Prostate gland (tissue), 2 donors: ENCODE measurements at places on chromosomes 2 and 18. TPM values are rescaled to one million over a fixed set of nuclear protein-coding genes. Genes with fewer than 3 reads are reported as not detected.

GRCh38 chr2:40130251-40130994, 321.5 kb downstream of the SLC8A1 start:
- no peak for DNase-seq

DNA sequence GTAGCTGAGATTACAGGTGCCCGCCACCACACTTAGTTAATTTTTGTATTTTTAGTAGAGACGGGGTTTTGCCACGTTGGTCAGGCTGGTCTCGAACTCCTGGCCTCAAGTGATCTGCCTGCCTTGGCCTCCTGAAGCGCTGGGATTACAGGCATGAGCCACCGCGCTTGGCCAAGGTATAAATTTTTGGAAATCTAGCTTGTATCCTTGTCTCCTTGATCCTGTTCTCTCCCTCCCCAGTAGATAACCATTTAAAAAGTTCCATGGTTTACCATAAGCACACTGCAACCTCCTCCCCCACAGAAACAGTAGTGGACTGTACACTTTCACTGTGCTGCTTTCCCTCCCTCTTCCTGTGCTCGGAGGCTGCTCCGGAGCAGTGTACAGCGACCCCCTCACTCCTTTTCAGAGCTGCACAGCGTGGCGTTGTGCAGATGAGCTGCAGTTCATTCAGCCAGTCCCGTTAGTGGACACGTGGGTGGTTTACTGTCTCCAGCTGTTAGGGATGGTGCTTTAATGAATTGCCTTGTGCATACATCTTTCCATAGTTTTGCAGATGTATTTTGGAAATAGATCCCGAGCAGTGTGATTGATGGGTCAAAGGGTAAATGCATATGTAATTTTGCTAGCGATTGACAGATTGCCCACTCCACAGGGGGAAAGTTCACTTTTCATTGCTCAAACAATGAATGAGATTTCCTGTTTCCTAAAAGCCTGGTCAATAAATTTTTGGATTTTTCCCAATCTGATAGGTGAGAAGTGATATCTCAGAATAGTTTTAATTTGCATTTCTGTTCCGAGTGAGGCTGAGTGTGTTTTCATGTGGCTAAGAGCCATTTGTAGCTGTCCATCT, 14.8 kb downstream of the ASB1 start:
- no peak for DNase-seq

DNA sequence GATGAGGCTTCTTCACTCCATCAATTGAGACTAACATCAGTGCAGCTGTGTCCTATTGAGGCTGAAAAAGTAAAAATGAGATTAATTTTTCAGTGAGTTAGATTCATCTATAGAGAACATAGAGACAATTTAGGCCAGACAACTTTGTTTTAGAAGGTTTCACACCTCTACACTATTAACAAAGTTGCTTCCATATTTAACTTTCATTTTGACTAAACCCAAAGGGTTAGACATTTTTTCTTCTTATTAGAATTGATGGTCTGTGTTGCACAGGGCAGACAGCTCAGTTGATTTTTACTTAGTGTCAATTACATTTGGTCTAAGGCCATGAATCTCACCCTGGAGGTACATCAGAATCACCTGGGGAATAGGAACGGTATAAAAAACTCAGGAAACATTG, 130.2 kb upstream of the NXPH2 start:
- DNase-seq: no peak

DNA sequence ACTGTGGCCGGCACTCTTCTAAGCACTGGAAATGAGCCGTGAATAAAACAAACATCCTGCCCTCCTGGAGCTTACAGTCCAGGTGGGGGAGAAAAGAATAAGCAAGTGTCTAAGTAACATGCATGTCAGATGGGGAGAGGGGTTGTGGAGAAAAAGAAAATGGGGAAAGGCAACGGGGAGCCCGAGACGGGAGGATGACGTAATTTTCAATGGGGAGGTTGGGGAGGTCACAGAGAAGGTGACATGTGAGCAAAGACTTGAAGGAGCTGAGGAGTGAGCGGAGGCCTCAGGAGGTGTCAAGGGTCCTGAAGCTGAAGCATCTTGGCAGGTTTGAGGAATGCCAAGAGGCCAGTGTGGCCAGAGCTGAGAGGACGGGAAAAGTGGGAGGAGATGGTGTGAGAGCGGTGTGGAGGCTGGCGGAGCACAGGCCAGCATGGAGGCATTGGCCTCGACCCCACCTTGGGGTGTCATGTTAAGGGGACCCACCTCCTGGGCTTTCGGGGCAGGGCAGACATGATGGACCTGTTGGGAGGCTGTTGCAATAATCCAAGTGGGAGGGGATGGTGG, 15.0 kb upstream of the NTSR2 start:
- no peak for DNase-seq

GRCh38 chr2:223591596-223591995, 10.6 kb downstream of the SCG2 start:
- DNase-seq: no peak

- DNase-seq: no peak
Measured at GRCh38 chr2:54233832-54234649, 22.0 kb downstream of the TSPYL6 start.

DNA sequence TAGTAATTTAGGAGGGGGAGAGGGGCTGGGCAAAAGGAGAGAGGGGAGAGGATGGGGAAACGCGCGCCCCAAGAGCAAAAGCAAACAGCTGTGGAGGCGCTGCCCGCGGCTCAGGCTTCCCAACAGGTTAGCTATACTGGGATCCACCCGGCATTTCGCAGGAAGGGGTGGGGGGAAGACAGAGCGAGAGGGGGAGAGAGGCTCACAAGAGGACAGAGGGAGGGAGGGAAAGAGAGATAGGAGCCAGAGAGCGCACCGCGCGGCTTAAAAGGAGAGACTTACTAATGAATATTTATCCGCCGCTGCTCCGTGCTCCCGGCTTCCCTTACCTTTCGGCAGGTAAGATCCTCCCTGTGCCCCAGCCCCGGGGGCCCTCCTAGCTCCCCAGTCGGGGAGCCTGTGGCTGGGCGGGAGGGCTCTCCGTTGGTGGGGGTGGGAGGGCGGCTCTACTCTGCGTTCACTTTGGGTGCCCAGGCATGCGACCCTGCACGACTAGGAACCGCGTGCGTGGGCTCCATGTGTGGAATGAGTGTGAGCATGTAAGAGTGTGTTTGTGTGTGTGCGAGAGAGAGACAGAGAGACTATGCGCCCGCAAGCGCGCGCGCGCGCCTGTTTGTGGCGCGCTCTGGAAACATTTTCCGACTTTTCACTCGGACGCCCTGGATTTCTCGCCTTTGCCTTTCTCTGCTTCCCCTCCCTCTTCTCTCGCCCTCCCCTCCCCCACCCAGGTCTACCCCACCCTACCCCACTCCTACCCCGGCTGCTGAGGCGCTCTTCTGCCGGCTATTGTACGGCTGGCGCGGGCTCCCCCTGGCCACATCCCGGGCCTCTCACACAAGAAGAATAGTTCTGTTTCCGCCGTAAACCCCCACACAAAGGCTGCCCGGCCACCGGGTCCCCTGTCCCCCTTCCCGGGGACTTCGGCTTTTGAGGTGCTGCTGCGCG, 7.2 kb upstream of the SIX3 start:
- no peak for DNase-seq

GRCh38 chr18:39770399-39770798, 2184.6 kb upstream of the PIK3C3 start:
- no peak for DNase-seq

DNA sequence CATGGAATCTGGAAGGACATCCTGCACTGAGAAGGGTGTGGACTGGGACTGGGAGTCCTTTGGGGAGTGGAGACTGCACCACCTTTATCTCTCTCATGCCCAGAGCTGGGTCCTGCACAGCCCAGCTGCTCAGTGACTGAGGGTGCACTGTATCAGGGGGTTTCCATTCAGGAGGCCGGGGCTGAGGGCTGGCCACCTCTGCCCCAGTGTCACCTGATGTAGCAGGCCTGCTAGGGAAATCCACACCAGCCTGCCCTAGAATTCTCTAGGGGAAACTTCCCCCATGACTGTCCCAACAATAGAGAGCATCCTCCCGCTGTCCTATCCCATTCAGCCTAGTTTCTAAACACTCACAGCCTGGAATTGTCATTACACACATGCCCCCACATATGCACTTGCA, 116.7 kb downstream of the CTIF start:
- DNase-seq: no peak

DNA sequence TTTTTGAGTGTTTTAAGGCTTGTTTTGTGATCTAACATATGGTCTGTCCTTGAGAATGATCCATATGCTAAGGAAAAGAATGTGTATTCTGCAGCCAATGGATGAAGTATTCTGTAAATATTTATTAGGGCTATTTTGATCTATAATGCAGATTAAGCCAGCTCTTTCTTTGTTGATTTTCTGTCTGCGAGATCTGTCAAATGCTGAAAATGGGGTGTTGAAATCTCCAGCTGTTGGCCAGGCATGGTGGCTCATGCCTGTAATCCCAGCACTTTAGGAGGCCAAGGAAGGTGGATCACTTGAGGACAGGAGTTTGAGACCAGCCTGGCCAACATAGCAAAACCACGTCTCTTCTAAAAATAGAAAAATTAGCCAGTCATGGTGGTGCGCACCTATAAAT, 132.7 kb downstream of the DIS3L2 start:
- no peak for DNase-seq

- no peak for DNase-seq
Measured at GRCh38 chr2:30949435-30949834, 142.2 kb upstream of the CAPN13 start.

- DNase-seq: no peak
Measured at GRCh38 chr2:159900343-159900742, 102.3 kb upstream of the CD302 start.

DNA sequence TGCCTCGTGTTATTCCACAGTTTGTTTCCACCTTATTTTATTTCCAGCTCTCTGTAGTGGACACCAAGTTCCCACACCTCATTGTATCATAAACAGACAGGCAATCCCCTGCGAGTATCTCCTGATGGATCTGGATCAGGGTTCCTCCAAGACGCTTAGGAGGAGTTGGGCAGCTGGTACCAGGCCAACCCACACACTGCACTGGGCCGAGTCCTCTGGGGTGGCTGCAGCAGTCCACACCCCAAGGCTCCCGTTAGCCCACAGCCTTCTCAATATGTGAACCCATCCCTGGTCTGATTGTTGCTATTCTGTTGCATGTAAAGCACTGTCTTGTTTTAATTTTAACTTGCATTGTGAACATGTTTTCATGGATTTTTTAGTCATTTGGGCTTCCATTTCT, 178.8 kb upstream of the RAB6C start:
- DNase-seq: no peak

- DNase-seq: no peak
Measured at GRCh38 chr18:79695269-79695668, 15.7 kb downstream of the CTDP1 start.

GRCh38 chr2:15677141-15677843, 85.6 kb downstream of the DDX1 start:
- no peak for DNase-seq

- DNase-seq: no peak
Measured at GRCh38 chr2:63582873-63583272, 5.4 kb downstream of the WDPCP start.

DNA sequence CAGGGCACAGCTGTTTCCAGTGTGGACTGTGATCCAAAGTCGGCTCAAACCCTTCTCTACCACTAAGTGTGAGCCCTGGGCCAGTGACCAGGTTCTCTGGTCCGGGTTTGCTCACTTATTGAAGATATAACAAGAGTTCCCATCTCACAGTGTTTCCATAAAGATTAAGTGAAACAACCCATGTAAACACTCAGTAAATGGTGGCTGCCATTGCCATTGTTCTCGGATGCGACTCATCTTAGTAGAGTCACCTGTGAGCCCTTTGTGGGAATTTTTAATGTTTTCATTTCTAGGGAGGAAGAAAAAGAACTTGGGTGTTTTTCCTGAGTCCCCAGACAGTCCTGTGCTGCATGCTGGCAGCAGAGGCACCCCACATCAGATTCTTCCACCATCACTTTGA, 53.4 kb downstream of the TPGS2 start:
- DNase-seq: no peak

- no peak for DNase-seq
Measured at GRCh38 chr18:21117409-21118131, 6.0 kb upstream of the ROCK1 start.

DNA sequence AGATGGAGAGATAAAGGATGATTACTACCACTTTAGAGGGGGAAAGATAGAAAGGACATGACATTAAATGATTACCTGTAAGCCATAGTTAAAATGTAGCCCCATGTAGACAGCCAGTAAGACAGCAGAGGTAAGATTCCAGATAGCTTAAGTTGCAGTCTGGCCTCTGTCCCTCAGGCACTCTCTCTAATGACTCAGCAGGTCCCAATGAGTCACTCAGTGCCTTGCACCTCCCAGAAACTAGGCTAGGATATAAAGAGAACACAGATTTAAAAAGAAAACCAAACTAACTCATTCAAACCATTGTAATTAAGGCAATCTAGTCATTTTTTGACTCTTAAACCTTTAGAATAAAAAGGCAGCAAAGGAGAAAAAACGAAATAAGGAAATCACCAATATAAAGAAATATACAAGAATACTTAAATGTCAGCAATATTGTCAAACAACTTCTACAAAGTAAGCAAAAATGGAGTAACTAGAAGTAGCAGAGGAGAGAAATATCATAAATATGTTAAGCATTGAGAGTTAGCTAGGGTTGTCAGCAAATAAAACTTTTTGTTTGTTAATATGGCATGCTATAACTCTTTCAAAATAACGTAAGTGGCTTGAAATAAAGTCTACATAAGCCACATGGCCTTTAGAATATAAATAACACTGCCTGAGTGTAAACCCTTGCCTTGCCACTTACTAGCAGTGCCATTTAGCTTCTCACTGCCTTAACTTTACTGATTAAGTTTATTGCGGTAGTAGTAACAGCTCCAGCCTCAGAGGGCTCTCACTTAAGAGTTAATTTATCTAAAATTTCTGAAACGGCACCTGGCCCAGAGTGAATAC, 48.5 kb downstream of the SOCS6 start:
- DNase-seq: no peak

- DNase-seq: peak; percentile 57
Measured at GRCh38 chr2:105143467-105144151, 97.9 kb upstream of the GPR45 start.

DNA sequence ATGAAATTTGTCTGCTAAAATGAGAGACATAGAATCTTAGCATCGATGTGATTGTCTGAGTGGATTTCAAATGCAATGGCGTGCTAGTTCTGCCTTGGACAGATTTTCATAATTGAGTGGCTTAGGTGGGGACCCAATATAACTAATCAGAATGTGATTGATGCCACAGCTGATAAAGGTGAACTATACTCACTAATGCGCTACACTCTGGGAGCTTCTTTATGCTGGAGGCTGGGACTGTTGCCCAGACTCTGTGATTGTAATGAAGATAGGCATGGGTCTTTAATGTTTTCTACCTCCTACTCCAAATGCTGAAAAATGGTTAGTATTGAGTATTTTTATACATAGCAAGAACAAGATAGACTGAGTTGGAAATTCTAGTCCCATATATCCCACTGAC, 339.5 kb upstream of the SLC39A10 start:
- DNase-seq: no peak

Gene RAB27B
- total RNA-seq: 60.2 TPM

Gene HOXD13
- total RNA-seq: 11.8 TPM

Gene EFR3B
- total RNA-seq: 0.14 TPM

Gene RGPD4
- total RNA-seq: not detected

Gene SNTG2
- total RNA-seq: 2.0 TPM

Gene ALPG
- total RNA-seq: 0.34 TPM

Gene HSPE1
- 139 TPM for total RNA-seq

Gene STK39
- total RNA-seq: 54.7 TPM

Gene TBR1
- 0.45 TPM for total RNA-seq
